Smooth muscle cell of the pulmonary artery (primary cell): ENCODE measurements at places on chromosomes 1 and 21. TPM values are rescaled to one million over a fixed set of nuclear protein-coding genes. Genes with fewer than 3 reads are reported as not detected.

SPRR2F gene
- not detected in 2 replicates for total RNA-seq

IL20 gene
- not detected in 2 replicates for total RNA-seq

KPRP gene
- not detected in 2 replicates for total RNA-seq

APCS gene
- not detected in 2 replicates for total RNA-seq

AIDA gene
- total RNA-seq = 80.9 and 99.1 TPM in 2 replicates

SLAMF8 gene
- not detected in 2 replicates for total RNA-seq

OBSCN gene
- total RNA-seq = 5.8 and 6.8 TPM in 2 replicates

MSH4 gene
- 0.33 and 0.52 TPM in 2 replicates for total RNA-seq

TRAF3IP3 gene
- not detected in 2 replicates for total RNA-seq

DNTTIP2 gene
- total RNA-seq = 22.2 and 26.9 TPM in 2 replicates

EPS8L3 gene
- not detected in 2 replicates for total RNA-seq

TSTD1 gene
- 7.6 and 10.1 TPM in 2 replicates for total RNA-seq

ZNF697 gene
- 10.1 and 14.5 TPM in 2 replicates for total RNA-seq
